ENCODE measurements at places on chromosomes 12 and 14.

- DNase-seq: peak; percentile 91
Measured at GRCh38 chr14:32202998-32203882, at the start of gene RNU6-8. Gene RNU6-8, minus strand, starts transcription at chr14:32203269.

DNA sequence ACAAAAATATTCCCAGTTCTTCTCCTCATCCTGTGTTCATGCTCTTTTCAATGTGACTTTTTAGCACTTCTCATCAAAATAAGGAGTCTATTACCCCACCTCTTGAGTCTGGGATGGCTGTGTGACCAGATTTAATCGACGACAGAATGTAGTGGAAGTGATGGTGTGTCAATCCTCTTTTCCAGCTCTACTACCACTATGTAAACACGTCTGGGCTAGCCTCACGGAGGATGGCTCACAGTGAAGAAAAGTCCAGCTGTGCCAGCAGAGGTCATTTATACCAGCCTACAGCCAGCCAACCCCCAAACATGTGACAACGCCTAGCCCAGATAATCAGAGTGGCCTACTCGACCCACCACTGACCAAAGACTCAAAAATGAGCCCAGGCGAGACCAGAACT is 37.3 kb upstream of the FGF6 start:
- DNase-seq: no peak

DNA sequence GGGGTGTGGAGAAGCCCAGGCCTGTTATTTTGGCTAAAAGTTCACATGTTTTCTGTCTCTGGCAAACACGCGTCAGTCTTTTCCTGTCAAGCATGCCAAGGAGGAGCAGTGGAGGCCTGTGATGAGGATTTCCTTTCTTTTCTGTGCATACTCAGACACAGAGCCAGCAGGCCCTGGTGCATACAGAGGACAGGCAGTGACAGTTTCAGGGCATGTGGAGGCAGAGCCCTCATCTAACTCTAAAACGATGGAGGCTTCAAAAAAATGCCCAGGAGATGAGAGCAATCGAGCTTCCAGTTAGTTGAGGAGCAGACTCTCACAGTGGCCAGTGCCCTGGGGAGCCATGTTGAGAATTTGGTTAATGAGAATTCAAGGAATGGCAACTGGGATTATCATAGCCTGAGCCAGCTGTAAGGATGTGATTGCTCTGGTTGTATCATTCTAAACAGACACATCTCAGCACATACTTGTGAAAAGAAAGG is 66.5 kb downstream of the TRAFD1 start:
- DNase-seq: no peak

DNA sequence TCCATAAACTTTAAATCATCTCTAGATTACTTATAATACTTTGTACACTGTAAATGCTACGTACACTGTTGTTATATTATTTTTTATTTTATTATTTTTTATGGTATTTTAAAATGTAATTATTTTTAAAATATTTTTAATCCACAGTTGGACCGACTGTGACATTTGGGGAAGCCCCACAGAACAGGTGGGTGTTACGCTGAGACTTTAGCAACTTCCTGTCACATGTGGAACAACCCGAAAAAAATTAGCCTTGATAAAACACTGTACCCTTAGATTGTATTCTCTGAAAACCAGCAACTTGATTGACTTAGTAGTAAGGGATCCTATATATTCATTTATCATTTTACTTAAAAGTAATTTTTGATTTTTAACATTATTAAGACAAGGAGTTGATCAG is 1755.7 kb upstream of the SEL1L start:
- DNase-seq: no peak

- no peak for DNase-seq
Measured at GRCh38 chr12:12845794-12846243, 32.7 kb downstream of the DDX47 start.

- DNase-seq: no peak
Measured at GRCh38 chr14:51368721-51369163, 128.7 kb downstream of the TMX1 start.
